ENCODE measurements at places on chromosomes 7 and 10. TPM values are rescaled to one million over a fixed set of nuclear protein-coding genes. Genes with fewer than 3 reads are reported as not detected.
A peak's percentile ranks its signal among the peaks of the same experiment; 100 is the strongest.

RPEL1 gene
- 0.29 TPM for total RNA-seq

DNA sequence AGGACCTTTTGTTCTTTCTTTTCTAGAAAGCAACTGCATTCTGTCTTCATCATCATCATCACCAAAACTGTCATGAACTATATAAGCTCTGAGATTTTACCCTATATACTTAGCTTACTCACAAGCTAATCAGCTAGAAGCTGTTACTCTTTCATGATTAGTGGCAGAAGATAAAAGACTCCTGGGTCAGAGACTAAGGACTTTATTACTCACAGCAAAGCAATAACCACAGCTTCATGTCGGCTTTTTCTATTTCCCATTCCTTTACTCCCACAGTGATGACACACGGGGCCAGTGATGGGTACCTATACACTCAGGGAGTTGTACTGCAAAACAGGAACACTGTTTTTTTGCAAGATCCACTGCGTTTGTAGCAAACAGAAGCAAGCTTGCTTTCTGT is 8.4 kb upstream of the C10orf88 start:
- DNase-seq = no peak

AGMO gene
- total RNA-seq = 1.2 TPM

DNA sequence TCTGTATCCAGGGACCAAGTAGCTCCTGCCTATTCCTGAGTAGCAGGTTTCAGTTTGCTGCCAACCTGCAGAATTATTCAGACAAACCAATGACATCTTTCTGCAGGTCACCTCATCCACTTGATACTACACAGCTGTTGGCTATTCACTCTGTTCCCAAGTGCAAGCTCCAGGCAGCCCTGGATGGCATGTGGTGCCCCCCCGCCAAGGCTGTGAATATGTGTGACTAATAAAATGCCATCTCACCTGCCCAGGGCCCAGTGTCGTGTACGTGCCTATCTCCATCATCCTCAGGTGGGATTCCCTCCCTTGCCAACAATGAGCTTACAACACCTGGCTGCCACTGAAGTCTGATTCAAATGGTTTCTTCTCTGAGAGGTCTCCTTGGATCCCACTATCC is 125.8 kb downstream of the RAB11FIP2 start:
- no peak for DNase-seq

PCLO gene
- total RNA-seq = under 0.01 TPM

DNA sequence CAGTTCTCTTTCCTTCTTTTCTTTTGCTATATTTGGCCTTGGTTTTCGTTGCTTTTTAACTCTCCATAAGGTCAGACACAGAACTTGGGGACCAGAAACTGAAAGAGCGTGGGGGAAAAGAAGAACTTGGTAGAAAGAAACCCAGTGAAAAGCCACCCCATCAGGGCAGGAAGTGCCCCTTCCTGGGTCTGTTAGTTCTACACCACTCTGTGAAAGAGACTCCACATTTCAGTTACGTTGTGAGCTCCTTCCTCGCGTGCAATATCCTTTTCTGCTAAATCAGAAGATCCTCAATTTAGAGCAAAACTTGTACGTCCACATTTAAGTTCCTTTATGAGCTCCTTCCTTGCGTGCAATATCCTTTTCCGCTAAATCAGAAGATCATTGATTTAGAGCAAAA is 220.6 kb upstream of the FOXK1 start:
- DNase-seq = no peak

GRCh38 chr7:88200789-88201188 is 19.0 kb downstream of the SRI start:
- DNase-seq = no peak

DNA sequence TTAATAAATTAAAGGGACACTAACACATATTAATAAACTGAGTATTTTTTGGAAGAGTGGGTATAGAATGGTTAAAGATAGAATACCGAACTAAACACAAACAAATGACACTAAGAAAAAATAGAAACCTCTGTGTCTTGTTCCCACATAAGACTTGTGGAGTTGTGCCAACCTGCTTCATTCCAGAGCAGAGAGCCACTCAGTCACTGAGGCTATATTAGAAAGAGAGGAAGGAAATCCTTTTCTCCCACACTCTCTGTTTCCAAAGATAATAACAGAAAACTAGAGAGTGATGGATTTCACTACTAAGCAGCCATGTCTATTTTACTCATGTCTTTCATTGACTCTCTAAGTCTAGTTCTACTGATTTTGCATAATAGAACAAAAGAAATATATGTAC is 26.0 kb downstream of the CTNNA3 start:
- no peak for DNase-seq

- peak; percentile 58 for DNase-seq
These were observed 90.1 kb downstream of the FOXL3 start for GRCh38 chr7:380139-380485.

GRCh38 chr7:130697820-130698219 is 11.5 kb upstream of the TSGA13 start:
- DNase-seq = no peak

DNA sequence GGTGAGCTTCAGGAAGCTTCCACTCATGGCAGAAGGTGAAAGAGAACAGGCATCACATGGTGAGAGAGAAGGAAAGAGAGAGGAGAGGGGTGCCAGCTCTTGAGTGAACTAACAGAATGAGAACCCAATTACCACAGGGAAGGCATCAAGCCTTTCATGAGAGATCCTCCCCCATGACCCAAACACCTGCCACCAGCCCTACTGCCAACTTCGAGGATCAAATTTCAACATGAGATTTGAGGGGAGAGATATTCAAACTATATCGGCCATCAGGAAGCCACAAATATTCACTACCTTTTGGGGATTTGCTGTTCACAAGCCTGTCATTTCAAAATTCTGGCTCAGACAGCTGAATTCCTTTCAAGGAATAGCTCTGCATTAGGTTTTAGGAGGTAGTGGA is 39.9 kb upstream of the SMNDC1 start:
- no peak for DNase-seq

DNA sequence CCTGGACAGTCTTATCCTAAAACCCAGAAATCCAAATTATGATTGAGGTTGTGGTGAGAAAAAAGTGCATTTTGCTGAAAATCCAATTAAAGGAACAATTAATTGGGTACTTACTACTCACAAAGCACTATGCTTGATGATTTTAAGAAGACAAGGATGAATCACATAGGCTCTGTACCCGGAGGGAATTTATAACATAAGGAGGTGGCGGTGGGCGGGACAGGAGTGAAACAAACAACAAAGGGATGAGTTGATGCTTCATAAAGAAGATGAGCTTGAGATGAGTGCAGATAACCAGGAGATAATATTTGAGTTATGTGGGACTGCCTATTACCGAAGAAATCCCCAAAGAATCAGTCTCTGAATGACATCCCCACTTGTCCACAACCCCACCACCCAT is 171.1 kb upstream of the FZD8 start:
- no peak for DNase-seq

CPA2 gene
- total RNA-seq = not detected

- no peak for DNase-seq
These were observed 91.7 kb upstream of the ADCY1 start for GRCh38 chr7:45482451-45482850.

- no peak for DNase-seq
These were observed 166.5 kb upstream of the GNAI1 start for GRCh38 chr7:79968077-79968648.

CDC14C gene
- total RNA-seq = 0.29 TPM

ZC3HAV1L gene
- total RNA-seq = 17.1 TPM

GRCh38 chr7:128937271-128937646 is 468 bp upstream of the IRF5 start:
- peak; percentile 39 for DNase-seq

- no peak for DNase-seq
These were observed 182.4 kb downstream of the TPK1 start for GRCh38 chr7:144653449-144653848.

DNA sequence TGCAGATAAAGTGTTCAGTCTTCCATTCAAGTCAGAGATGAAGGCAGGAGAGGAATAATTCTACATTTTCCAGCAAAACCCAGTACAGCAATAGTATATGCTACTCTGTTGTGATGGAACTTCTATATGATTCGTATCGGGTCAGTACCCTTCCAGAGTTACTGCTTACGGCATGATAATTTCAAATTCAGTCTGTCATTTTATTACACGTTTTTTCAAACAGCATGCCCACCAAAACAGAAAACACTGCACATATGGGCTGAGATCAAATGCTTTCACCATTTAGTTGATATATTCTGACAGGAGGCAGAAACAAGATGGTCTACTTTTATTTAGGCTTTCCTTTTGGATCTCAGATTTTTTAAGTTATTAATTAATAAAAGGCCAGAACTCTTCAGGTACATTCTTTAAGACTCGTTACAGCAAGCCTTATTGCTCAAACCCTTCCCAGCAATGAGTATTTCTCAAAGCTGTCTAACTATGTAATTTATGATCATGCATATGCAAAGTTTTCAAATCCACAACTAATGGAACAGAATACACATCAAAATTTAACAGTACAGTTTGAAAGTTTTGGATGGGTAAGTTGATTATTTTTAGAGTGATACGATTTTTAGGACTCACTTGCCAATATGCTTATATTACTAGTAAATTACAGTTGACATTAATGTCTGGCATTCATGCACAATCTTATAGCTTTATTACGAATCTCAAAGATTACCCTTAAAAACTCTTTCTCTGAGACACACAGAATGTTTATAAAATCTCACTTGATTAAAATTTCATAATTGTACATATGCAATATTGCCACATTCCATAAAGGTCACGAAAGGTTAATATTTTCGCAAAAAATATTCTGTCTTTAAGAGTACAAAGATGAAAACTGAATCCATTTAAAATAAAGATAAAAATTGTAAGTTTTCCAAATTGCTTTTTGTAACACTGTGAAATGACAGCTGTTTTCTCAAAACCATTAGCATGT is 91.0 kb downstream of the ANK3 start:
- no peak for DNase-seq

DNA sequence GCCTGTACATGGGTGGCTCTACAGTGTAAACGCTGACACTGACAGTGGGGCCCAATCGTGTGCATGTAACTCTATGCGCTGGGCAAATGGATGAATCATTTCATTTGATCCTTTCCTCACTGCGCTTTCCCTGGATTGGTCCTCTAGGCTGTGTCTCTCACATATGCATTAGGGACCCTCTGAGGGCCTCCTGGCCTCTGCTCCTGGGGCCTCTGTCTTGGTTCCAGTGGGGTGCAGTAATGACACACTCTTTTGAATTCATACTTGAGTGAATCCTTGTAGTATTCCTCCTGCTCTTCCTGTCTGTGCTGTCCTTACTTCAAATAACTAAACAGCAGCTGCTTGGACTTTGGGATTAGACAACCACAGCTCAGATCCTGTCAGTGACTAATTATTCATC is 176.5 kb upstream of the ADO start:
- DNase-seq = no peak
